ENCODE measurements at places on chromosomes 3 and 15. TPM values are rescaled to one million over a fixed set of nuclear protein-coding genes. Genes with fewer than 3 reads are reported as not detected.

DNA sequence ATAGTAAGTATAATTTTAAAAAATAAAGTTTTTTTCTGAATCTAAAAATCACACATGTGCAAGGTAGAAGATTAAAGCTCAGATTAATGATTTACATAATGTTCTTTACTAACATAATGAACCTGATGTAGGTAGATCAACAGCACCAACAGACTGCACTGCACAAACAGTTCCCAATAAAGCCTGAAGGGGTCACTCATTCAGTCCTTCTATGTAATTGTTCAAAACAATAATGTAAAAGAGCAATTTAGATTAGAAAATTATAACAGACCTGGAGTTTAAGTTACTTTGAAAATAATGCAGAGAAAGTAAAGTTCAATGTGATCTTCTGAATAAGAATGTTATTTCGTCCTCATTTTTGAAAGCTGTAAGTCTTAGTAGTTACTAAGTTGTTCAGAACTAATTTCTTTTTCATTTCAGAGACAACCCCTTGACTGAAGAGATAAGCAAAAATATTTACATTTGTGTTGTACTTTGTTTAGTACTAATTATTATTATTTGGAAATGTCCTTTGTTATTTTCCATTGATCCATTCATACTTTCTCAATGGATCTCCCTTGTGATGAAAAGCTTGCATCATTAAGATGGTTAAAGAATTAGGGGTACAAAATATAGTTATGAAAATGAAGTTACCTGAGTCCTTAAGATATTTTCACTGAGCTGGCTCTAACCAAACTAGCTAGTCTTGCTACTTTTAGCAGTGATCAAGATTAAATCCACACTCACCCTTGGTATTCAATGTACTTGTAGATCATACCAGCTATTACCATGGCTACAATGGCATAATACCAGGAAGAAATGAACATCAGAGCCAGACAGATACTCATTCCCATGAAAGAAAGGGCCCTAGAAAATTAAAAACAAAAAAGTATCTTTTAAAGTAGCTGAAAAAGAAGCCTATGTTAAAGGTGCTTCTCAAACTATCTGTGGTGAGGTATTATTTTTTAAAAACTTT, 16.8 kb downstream of the EMC4 start:
- no peak overlapping the region for H3K27ac ChIP-seq
- peaks cover 83% of the 10 kb centered on the region for H3K36me3 ChIP-seq
- H3K27me3 ChIP-seq = no peaks in the 10 kb centered on the region
- H3K4me3 ChIP-seq = no peak overlapping the region
- no peak for DNase-seq

CEMIP gene
- total RNA-seq = 0.44 TPM

GOLGA6L10 gene
- total RNA-seq = 0.33 TPM

DNA sequence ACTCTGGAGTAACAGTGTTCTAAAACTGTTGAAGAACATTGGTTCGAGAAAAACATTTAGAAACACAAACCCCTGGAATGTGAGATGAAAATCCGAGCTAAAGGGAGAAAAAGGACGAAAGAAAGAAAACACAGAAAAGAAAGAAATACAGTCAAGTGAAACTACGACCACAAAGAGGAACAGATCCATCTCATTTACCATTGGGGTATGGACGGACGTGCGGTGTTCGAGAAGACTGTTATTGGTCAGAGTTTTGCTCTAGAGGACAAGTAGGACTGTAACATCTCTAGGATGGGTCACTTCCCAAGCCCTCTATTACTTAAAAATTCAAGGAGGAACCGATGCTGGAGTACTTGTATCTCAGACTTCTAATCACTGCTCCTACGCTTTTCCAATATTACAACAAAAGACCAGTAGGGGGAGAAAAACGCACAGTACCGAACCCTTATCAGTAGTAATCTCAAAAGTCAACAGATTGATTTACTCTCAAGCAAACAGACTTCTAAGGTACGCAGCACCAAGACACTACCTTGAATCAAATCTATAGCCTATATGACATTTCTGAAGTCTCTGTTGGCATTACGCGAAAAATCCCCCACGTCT, 1.1 kb upstream of the PIK3CA start:
- peak overlapping the region; percentile 98 for H3K27ac ChIP-seq
- no peaks in the 10 kb centered on the region for H3K27me3 ChIP-seq
- no peak for DNase-seq
- H3K36me3 ChIP-seq = no peaks in the 10 kb centered on the region
- H3K4me3 ChIP-seq = peak overlapping the region; percentile 96

- no peaks in the 10 kb centered on the region for H3K36me3 ChIP-seq
- H3K27me3 ChIP-seq = no peaks in the 10 kb centered on the region
- H3K4me1 ChIP-seq = no peaks in the 10 kb centered on the region
- no peak overlapping the region for H3K27ac ChIP-seq
- H3K4me3 ChIP-seq = no peak overlapping the region
Measured at GRCh38 chr3:53833053-53833645, 13.1 kb downstream of the CHDH start.

AHSG gene
- not detected for total RNA-seq

DNA sequence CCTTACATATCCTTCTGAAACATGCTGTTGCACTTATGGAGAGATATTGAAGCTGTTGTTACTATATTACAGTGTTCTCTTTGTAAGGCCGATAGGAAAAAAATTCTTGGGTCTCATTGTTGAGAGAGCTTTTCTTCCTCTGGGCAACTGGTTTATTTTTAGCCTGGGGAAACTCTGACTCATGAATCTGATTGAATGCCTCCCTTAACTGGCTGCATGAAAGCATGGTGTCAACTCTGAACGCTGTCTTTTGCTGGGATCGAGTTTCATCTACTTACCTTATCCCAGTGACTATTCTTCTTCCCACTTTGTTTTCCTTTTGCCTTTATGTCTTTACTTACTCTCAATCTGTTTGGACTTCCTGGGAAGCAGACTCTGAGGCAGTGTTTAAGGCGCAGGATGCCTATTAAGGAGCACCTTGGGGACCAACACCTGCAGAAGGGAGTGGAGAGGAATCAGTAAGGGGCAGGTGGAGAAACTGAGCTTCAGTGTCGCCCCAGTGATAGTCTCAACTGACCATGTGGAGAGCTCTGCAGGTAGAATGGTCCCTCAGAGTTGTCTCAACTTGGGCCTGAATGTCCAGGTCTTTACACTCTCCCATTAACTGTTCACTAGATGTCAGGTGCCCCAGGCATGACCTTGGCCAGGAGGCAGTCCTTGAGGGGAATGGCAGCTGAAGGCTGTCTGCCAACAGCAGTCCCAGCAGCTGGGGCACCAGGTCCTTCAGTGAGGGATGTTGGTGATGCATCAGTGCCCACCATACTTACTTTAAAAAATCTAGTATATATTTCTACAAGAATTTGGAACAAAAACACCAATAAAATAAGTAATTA, 88.9 kb upstream of the CCNL1 start:
- H3K27me3 ChIP-seq = no peaks in the 10 kb centered on the region
- peak overlapping the region; percentile 90 for H3K27ac ChIP-seq
- no peaks in the 10 kb centered on the region for H3K36me3 ChIP-seq
- H3K4me1 ChIP-seq = peaks cover 49% of the 10 kb centered on the region
- peak overlapping the region; percentile 0 for H3K4me3 ChIP-seq

GRCh38 chr3:64859625-64860535, 172.1 kb upstream of the ADAMTS9 start:
- H3K36me3 ChIP-seq = no peaks in the 10 kb centered on the region
- no peaks in the 10 kb centered on the region for H3K4me1 ChIP-seq
- H3K27me3 ChIP-seq = no peaks in the 10 kb centered on the region
- H3K27ac ChIP-seq = no peak overlapping the region
- no peak for DNase-seq

DNA sequence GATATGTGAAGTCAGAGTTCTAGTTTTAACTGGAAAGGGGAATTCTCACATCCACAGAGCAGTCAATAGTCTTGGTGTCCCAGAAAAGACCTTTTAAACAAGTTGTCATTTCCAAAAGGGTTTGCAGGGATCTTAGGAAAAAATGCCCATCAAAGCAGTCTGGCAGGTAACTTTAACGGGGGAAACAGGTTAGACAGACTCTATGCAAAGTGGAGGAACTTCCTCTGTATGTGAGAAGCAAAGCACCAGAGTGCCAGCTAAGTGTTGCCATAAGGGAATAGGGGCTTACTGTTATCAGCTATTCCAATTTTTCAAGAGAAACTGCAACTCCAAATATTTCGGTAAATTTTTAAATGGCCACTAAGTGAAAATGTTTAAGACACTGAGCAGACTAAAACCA, 307.9 kb upstream of the MDFIC2 start:
- no peak overlapping the region for H3K4me3 ChIP-seq
- no peaks in the 10 kb centered on the region for H3K4me1 ChIP-seq
- H3K36me3 ChIP-seq = no peaks in the 10 kb centered on the region
- H3K27ac ChIP-seq = no peak overlapping the region

GRCh38 chr15:90161950-90162361, 39.2 kb upstream of the SEMA4B start:
- H3K27me3 ChIP-seq = no peaks in the 10 kb centered on the region
- H3K4me3 ChIP-seq = no peak overlapping the region
- H3K27ac ChIP-seq = no peak overlapping the region
- H3K4me1 ChIP-seq = peaks cover 17% of the 10 kb centered on the region
- DNase-seq = no peak

CASR gene
- total RNA-seq = not detected

- DNase-seq = no peak
- H3K4me3 ChIP-seq = no peak overlapping the region
- H3K27ac ChIP-seq = no peak overlapping the region
- no peaks in the 10 kb centered on the region for H3K36me3 ChIP-seq
Measured at GRCh38 chr15:74390647-74391288, 23.3 kb upstream of the CYP11A1 start.

GRCh38 chr3:141348837-141349236, 19.5 kb upstream of the ZBTB38 start:
- no peaks in the 10 kb centered on the region for H3K36me3 ChIP-seq
- H3K4me3 ChIP-seq = no peak overlapping the region
- H3K4me1 ChIP-seq = no peaks in the 10 kb centered on the region
- H3K27ac ChIP-seq = no peak overlapping the region

DNA sequence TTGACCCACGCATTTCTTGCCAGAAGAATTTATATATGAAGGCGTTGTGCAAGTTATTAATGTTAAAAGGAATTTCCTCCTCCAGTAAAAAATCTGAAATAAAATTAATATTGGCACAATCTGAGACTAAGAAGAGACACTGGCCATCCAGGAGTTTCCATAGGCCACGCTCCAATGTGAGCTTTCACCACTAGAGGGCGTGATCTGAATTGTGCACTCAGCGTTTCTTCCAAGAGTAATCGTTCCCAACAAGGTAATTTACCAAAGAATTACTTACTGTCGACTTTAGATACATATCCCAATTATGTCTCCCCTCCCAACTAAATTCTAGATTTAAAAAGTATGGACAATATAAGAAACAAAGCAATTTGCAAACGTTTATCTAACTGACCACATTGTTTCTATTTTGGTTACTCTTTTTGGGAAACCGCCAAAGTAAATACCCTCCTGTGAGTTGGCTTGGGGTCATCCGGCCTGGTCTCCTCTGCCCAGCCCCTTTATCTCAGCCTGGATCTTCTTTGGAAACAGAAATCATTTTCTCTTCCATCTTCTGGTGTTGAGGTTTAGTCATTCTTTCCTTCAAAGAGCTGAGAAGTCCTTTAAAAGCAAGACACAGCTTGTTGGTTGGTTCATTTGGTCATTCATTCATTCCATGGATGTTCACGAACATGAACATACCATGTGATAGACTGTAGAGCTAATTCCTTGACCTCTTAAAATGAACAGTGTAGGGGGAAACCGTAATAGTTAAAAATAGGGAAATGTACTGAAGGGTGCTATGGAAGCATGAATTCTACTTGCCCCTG, 26.2 kb downstream of the POLR2M start:
- no peak overlapping the region for H3K27ac ChIP-seq
- H3K27me3 ChIP-seq = no peaks in the 10 kb centered on the region
- peak; percentile 28 for DNase-seq
- no peak overlapping the region for H3K4me3 ChIP-seq
- H3K4me1 ChIP-seq = peaks cover 16% of the 10 kb centered on the region

DNA sequence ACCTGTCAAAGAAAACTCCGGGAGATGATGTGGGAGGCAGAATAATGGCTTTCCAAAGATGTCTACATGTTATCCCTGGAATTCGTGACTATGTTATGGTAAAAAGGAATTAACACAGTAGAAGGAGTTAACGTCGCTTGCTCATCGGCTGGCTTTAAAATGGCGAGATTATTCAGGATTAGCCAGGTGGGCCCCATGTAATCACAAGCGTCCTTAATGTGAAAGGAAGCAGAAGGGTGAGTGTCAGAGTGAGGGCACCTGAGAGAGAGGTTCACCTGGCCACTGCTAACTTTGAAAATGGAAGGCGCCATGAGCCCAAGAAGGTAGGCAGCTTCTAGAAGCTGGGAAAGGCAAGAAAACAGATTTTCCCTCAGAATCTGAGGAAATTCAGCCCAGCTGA, 557.2 kb downstream of the EPHB1 start:
- no peak overlapping the region for H3K4me3 ChIP-seq
- H3K27me3 ChIP-seq = peaks cover 58% of the 10 kb centered on the region
- H3K4me1 ChIP-seq = no peaks in the 10 kb centered on the region
- H3K36me3 ChIP-seq = no peaks in the 10 kb centered on the region
- H3K27ac ChIP-seq = no peak overlapping the region

GRCh38 chr3:49790626-49791411, 4.5 kb upstream of the IP6K1 start:
- no peaks in the 10 kb centered on the region for H3K36me3 ChIP-seq
- no peak overlapping the region for H3K27ac ChIP-seq
- DNase-seq = no peak
- peaks cover 16% of the 10 kb centered on the region for H3K4me1 ChIP-seq

DNA sequence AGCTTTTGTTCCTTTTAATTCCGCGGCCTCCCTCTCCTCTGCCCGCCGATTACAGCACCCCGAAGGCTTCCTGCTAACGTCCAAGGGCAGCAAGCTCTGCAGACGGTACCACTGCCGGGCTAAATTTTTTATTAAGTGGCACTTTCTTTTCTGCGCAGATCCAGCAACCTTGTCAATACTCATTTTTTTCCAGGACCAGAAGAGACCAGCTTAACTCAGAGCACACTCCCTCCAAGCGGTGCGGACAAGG, 542 bp upstream of the MEIS2 start:
- peaks cover 58% of the 10 kb centered on the region for H3K27me3 ChIP-seq
- no peak for DNase-seq
- H3K36me3 ChIP-seq = no peaks in the 10 kb centered on the region
- peaks cover 72% of the 10 kb centered on the region for H3K4me1 ChIP-seq
- H3K4me3 ChIP-seq = peak overlapping the region; percentile 76

GABRR3 gene
- not detected for total RNA-seq

DNA sequence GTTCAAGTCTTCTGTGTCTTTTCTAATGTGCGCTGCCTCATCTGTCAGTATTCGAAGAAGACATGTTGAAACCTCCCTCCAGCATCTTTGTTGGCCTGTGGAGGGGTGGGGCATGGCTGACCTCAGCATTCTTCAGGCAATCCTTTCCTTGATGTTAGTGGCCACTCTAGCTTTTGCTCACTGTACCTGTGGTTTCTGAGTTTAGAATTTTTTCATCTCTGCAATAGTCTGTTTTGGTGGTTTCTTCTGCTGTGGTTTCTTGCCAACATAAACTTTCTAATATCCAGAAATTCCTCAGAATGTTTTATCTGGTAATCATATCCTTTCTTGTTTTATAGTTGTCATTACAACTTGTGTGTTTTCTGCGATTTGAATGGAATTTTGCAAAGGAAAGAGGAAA, 251.3 kb upstream of the NR2E3 start:
- no peaks in the 10 kb centered on the region for H3K27me3 ChIP-seq
- no peaks in the 10 kb centered on the region for H3K4me1 ChIP-seq
- DNase-seq = no peak
- H3K4me3 ChIP-seq = no peak overlapping the region

PLSCR2 gene
- not detected for total RNA-seq

WDR5B gene
- total RNA-seq = 3.3 TPM

Data from left ventricle myocardium inferior (tissue), 1 donor.